ENCODE measurements at places on chromosomes 7 and 10.

- no peak for DNase-seq
These were observed 4.4 kb downstream of the GPR37 start for GRCh38 chr7:124761164-124761715.

DNA sequence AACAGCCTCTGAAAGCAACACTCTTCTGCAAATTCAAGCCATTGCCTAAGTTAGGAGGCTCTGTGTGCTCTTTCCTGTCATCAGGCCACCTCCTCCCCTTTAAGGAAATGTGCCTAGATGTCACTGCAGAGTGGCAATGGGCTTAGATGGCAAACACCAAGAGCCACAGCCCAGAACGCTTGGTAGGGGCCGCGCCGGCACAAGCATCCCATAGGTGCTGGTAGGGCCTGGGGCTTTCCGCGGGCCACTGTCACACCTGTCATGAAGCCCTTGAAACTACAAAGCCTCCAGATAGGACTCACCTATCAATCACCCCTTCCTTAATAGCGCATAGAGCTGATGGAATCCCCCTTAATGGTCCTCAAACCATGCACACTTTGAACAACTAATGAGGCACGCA, 299.9 kb downstream of the GRID1 start:
- DNase-seq: no peak

GRCh38 chr10:30313579-30314350, 35.3 kb downstream of the MTPAP start:
- no peak for DNase-seq

- no peak for DNase-seq
These were observed 49.5 kb upstream of the CALD1 start for GRCh38 chr7:134729895-134730294.

- DNase-seq: no peak
These were observed 208.0 kb upstream of the CSTF2T start for GRCh38 chr10:51907361-51907760.

DNA sequence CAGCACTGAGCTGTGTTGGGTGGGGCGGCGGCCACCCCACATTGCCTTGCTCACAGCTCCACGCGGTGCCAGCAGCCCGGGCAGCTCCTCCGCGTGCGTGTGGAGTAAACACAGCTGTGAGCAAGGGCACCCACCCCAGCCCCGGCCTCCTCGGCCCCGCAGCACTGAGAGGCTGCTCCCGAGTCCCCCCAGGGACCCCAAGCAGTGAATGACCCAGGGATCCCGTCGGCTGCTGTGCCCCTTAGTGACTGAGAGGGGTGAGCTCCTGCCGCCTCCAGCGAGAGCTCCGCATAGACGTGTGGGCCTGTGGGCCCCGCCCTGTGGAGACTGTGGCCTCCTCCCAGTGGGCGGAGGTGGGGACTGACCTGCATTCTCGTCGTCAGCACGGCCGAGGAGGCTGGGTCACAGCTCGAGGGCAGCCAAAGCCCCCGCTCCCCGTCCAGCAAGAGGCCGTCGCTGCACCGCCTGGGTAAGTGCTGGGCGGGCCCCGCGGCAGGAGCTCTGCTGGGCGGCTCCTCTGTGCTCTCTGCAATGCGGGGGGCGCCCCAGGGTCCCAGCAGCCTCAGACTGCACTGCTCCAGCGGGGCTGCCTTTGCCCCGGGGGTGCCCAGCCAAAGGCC, 29.9 kb upstream of the UTF1 start:
- no peak for DNase-seq

- no peak for DNase-seq
These were observed 107.0 kb downstream of the ELFN1 start for GRCh38 chr7:1777122-1777521.

DNA sequence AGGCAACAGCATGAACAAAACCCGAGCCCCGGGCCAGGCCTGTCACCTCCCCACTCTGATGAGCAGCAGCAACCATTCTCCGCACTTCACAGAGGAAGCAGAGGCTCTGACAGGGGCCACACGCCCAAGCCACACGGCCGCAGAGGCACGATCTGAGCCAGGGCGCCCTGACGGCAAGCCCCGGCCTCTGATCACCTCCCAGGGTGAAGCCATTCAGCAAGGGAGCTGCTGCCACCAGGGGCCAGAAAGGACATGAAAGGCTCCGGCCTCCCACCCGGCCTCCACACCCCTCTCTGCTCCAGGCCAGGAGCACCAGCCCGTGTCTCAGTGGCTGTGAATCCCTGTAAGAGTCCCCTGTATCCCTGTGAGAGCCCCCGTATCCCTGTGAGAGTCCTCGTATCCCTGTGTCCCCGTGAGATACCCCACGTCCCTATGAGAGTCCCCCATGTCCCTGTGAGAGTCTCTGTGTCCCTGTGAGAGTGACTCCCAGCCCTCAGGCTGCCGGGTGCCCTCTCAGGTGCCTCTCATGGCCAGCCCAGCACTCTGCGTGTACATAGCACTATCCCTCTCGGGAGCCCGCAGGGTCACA, 187.8 kb downstream of the MAD1L1 start:
- DNase-seq: no peak

GRCh38 chr7:33130184-33130583, 820 bp downstream of the BBS9 start:
- no peak for DNase-seq

DNA sequence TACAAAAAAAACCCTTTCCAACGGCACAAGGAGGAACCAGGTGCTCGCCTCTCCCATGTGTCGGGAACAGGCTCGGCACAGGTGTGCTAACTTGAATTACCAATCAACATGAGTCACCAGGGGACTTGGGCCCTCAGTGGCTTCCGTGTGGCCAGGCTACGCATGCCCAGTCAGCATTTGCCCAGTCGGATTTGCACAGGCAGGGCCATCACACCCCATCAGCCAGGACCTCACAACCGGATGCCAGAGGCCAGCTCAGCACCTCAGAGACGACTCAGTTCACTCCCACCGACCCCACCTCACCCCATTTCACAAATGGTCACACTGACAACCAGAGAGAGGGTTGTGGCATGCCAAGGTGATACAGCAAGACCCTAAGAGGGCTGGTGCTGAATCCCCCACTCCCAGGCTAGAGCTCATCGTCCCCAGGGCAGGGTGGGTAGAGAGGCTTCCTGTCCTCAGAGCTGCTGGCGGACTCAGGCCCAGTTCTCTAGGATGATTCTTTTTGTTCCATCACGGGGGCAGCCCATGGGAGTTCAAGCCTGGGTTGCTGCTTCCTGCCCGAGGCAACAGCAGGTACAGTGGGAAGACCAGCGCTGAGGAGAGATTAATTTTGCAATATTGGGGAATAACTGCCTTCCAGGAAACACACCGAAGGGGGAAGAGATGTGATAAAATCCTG, 13.6 kb downstream of the ANXA11 start:
- no peak for DNase-seq

- no peak for DNase-seq
These were observed 9.7 kb upstream of the ADCY1 start for GRCh38 chr7:45564485-45564884.

DNA sequence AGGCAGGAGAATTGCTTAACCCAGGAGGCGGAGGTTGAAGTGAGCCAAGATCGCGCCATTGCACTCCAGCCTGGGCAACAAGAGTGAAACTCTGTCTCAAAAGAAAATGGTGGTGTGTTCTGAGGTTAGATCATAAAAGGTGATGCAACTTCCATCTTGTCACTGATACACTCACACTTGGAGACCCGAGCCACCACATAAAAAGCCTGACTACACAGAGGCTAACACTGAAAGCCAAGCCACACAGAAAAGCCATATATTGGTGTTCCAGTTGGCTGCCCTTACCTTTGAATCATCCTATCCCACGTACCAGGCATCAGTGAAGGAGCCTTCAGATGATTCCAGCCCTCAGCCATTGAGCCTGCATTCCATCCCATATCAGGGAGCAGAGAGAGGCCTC, 4.0 kb downstream of the MORN4 start:
- no peak for DNase-seq

- no peak for DNase-seq
These were observed 65.2 kb downstream of the ELFN1 start for GRCh38 chr7:1735262-1735661.

DNA sequence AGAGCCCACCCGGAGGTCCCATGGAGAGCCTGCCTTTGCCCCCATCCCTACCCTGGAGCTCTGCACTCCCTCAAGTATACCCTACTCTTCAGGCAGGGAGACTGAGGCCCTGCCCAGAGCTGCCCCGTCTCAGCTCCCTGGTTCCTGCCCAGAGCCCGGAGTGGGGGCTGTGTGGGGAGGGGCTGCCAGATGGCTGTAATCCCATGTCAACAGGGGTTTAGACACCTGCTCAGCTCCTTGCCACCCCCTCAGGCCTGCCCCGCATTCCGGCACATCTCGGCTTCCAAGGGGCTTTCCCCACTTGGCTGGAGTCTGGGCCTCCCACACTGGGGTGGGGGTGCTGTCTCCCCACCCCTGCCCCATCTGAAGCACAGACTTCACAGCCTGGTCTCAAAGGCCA, 20.9 kb upstream of the LFNG start:
- no peak for DNase-seq

DNA sequence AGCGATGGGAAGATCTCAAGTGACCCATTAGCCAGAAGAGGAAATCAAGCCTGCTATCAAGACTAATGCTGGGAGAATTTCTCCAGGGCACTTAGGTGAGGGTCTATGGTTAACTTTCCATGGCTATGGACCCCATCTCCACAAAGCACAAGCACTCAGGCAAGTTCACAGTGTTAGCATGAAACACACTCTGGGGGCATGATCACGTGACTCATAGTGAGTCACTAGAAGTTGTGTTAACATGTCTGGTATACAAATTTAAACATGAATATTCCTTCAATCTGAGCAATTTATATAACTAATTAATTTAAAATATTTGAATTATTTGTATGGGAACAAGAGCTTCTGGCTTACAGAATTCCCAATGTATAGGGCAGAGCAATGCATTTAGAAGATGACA, 131.8 kb downstream of the FAM204A start:
- DNase-seq: no peak

GRCh38 chr10:21526860-21527597, 1.5 kb upstream of the SKIDA1 start:
- no peak for DNase-seq

DNA sequence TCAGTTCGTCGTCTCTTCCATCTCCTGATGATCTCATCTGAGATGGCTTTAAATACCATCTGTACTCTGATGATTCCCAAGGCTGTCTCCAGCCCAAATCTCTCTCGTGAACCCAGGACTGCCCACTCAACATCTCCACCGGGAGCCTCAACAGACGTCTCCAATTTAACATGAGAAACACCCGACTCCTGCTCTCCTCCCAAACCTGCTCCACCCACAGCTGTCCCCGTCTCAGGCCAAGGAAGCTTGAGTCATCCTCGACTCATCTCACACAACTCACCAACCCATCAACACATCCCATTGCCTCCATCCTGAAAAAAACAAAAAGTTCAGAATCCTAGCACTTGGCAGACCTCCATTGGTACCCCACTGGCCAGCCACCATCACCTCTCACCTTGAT, 29.7 kb upstream of the CALN1 start:
- no peak for DNase-seq

- no peak for DNase-seq
These were observed 174.2 kb upstream of the NPVF start for GRCh38 chr7:25402532-25402931.

DNA sequence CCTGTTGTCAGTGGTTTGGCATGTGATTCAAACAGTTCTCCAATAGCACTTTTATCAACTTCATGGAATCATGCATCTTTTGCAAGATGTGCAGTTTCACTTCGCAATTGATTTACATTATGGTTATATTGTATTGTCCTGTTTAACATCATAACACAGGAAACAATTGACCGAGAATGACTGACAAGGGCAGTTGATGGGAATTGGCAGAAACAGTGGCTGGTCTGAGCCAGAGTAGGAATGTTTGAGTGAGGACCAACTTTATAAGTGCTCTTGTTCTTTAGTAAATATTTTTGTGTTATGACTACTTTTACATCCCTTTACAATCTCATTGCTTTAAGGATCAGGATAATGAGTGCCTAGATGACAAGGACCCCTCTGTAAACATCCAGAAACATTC, 2.2 kb downstream of the KLHL7 start:
- DNase-seq: no peak

- no peak for DNase-seq
These were observed 286.5 kb downstream of the GLRX3 start for GRCh38 chr10:130422366-130423324.

- DNase-seq: no peak
These were observed 183.2 kb downstream of the PDE1C start for GRCh38 chr7:31887006-31887405.

DNA sequence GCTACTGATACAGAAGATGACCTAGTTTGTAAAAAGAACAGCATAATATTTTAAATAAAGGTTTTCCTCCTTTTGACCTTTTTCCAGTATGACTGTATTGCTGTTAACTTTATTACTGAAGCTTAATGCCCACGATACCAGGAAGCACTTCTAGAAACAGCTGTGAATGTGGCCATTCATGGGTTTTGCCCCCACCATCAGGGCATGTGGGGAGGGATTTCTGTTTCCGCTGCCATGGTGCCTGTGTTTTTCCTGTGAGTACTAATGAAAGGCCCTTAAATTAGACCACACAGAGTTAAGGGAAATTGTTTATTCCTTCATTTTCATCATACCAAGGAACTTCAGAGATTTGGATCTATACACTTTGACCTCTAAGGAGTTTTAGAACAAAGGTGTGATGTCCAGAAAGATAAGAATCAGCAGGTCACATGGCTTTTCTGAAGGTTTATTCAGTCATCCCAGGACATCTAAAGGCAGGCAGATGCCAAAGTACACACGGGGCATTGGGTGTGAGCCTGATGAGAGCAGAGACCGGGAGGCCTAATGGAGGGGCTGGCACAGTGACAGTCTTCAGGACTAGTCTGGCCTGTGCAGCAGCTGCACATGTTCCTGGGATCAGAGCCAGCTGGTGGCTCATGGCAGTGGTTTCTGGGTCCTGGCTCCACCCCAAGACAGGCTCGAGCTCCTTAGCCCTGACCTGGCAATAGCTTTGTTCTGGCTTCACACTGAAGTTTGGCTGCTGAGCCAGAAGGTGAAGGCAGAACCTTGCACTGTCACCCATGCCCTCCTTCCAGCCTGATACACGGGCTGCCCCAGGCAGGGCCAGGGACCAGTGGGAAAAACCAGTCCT, 190.9 kb downstream of the REEP3 start:
- no peak for DNase-seq

DNA sequence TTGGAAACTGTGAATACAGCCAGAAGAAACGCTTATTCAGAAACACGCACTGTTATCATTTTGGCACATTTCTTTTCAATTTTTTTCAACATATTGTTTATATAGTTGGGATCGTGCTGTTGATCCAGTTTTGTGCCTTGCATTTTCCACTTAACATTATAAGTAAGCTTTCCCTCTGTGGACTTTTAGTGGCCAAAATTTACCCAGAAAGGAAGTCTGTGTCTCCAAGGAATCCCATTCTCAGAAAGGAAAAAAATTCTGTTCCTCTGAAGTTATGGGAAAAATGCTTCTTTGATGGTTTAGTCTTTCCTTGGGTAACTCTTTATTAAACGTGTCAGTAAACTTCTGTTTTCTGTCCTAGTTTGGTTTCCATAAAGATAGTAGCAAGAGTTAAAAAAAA, 280.0 kb downstream of the REEP3 start:
- no peak for DNase-seq

DNA sequence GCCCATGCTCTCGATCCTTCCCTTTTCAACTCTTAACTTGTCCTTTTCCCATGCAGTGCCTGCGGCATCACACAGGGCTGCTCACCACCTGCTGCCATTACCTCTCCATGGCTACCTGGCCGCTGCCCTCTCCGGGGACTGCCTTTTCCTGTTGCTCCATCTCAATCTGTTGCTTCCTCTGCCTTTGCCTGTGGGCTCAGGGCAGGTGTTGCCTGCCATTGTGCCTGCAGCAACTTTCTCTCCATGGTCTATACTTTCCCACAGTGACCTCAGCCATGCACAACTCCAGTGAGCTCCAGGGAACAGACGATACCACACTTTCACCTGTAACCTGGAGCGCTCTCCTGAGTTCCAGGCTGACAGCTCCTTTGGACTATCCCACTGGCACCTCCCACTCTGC, 3.2 kb downstream of the DNAJB12 start:
- DNase-seq: no peak
